Activated naive CD4-positive, alpha-beta T cell treated with anti-CD3 and anti-CD28 coated beads for 36 hours (primary cell): ENCODE measurements at places on chromosomes 2 and 18. TPM values are rescaled to one million over a fixed set of nuclear protein-coding genes. Genes with fewer than 3 reads are reported as not detected.

ZNF385B gene
- not detected for total RNA-seq

ANKRD30B gene
- total RNA-seq: not detected

SEMA4F gene
- total RNA-seq: 4.3 TPM

HOXD11 gene
- not detected for total RNA-seq

MYO3B gene
- total RNA-seq: not detected

MARCO gene
- total RNA-seq: not detected

OTOS gene
- not detected for total RNA-seq

POTEI gene
- total RNA-seq: not detected

ELOA2 gene
- not detected for total RNA-seq

MORN2 gene
- total RNA-seq: 5.1 TPM

REG1B gene
- total RNA-seq: not detected

DNA sequence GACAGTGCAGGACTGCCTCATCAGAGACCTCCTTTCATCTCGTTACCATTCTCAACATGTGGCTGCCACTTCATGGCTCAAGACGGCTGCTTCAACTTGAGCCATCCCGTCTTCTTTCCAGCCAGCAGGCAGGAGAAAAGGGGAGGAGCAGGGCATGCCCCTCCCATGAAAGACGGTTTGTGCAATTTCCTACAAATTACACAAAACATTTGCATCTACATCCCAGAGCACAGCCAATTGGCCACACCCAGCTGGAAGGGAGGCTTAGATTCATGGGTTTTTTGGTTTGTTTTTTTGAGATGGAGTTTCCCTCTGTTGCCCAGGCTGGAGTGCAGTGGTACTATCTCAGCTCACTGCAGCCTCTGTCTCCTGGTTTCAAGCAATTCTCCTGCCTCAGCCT lies 11.8 kb downstream of the UCN start:
- DNase-seq: no peak

- DNase-seq: no peak
Measured at GRCh38 chr2:140551287-140551686, 1579.5 kb downstream of the LRP1B start.

GRCh38 chr2:71603851-71604725 lies 150.7 kb downstream of the DYSF start:
- DNase-seq: no peak

DNA sequence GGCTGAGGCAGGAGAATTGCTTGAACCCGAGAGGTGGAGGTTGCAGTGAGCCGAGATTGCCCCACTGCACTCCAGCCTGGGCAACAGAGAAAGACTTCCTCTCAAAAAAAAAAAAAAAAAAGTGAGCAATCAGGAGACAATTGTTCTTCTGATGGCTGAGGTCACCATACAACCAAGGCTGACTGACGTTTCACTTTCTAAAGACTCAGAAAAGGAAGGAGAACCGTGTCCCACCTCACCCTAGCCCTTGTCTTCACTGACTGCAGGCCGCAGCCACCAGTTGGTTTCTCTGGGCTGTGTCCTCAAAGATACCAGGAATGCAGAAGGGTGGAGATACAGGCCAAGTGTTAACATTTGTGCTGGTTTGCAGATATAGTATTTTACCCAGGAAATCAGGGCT lies 7.7 kb upstream of the SLC35F6 start:
- no peak for DNase-seq

- DNase-seq: no peak
Measured at GRCh38 chr2:36453652-36454051, 98.1 kb downstream of the CRIM1 start.

- DNase-seq: no peak
Measured at GRCh38 chr2:227057060-227057459, 106.9 kb downstream of the COL4A4 start.

GRCh38 chr2:9806298-9806610 lies 37.0 kb upstream of the TAF1B start:
- DNase-seq: no peak

DNA sequence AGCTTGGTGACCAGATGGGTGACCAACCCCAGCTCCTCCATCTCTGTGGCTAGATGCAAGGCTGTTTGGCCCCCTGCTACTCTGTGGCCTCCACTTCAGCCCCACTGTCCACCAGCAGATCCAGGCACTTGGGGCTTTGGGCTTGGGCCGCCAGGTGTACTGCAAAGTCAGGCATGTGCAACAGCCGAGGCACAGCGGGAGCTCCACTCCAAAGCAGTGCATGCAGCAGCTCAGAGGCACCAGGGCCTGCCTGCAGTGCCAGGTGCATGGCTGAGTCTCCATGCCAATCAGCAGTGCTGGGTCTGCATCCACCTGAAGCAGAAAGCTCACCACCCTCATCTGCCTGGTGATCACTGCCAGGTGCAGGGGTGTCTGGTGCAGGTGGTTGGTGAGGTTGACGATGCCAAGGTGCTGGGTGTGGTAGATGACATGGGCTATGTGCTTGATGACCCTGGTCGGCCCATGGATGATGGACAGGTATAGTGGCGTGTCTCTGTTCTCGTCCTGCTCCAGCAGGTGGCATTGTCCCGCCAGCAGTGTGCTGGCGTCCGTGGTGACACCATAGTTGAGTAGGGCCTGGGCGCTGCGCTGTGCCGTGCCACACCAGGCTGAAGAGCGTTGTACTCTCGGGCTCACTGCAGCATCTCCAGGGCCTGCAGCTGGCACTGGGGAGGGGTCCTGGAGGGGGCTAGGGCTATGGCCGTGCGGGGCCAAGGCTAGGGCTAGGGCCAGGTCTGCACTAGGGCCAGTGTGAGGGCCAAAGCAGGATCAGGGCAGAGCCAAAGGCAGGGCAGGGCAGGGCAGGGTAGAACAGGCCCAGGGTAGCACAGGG lies 1.0 kb upstream of the ANKRD62 start:
- DNase-seq: no peak

- no peak for DNase-seq
Measured at GRCh38 chr18:33606621-33607020, 28.6 kb downstream of the ASXL3 start.

GRCh38 chr2:78876316-78876688 lies 149.2 kb upstream of the REG3G start:
- no peak for DNase-seq

- no peak for DNase-seq
Measured at GRCh38 chr2:64220265-64220664, 76.0 kb upstream of the PELI1 start.

GRCh38 chr2:181992776-181993175 lies 7.1 kb downstream of the PPP1R1C start:
- DNase-seq: no peak

GRCh38 chr2:19579461-19579860 lies 221.0 kb upstream of the OSR1 start:
- no peak for DNase-seq

DNA sequence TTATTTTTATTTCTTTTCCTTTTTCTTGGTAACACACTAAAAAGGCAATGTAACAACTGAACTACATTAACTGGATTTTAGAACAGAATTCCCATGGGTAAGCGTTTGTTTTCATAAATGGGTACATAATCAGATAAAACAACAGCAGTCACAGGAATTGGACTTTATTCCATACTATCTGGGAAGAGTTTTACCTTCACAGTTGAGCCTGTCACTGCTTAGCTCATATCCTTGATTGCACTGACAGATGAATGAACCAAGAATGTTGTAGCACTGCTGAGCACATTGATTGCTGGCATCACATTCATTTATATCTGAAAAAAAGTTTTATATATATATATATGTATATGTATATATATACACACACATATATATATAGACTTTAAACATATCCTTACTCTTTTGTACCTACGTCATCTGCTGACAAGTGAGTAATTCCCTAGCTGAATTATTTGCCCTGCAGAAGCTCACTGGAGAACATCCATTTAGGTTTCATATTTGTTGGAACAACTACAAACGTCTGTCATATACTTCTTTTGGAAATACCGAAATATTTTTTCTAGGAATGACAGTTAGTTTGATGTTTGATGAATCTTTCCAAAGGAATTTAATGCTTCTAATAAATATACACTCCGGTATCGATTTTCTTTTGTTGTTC lies 47.0 kb downstream of the EFEMP1 start:
- DNase-seq: no peak

DNA sequence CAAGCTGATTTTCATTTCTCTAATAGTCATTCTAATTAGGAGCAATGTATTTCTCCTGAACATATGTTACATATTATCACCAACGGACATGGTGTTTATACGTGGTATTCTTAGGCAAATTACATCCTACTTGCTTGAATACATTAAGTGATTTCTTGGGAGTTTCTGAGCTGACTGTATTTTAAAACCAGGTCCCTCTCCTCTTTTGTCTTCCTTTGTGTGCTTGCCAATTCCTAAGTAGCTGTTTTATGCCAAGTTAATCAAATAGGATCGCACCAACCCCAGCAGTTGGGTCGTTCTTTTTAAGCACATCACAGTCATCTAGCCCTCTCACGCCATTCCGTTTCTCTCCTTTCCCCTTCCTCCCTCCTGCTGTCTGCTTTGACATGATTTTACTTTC lies 75.4 kb upstream of the MAP2 start:
- DNase-seq: no peak

GRCh38 chr2:239153806-239154591 lies 246.8 kb downstream of the HDAC4 start:
- DNase-seq: peak; percentile 2

DNA sequence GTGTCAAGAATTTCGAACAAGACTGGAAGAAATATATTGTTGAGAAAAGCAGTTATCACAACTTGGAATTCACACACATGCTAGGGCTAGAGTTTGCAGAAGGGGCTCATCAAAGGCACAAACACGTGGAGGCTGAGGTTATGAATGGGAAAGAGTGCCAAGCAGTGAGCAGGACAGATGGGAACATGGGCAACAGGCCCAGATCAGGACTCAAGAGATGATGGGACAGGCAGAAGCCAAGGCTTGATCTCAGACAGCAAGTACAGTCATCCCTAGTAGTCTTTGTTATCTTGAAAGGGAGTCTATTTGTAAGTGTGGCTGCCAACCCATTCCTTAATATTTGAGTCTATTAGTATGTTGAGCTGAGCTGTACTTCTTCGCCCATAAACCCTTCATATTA lies 22.2 kb upstream of the EPC2 start:
- DNase-seq: no peak

DNA sequence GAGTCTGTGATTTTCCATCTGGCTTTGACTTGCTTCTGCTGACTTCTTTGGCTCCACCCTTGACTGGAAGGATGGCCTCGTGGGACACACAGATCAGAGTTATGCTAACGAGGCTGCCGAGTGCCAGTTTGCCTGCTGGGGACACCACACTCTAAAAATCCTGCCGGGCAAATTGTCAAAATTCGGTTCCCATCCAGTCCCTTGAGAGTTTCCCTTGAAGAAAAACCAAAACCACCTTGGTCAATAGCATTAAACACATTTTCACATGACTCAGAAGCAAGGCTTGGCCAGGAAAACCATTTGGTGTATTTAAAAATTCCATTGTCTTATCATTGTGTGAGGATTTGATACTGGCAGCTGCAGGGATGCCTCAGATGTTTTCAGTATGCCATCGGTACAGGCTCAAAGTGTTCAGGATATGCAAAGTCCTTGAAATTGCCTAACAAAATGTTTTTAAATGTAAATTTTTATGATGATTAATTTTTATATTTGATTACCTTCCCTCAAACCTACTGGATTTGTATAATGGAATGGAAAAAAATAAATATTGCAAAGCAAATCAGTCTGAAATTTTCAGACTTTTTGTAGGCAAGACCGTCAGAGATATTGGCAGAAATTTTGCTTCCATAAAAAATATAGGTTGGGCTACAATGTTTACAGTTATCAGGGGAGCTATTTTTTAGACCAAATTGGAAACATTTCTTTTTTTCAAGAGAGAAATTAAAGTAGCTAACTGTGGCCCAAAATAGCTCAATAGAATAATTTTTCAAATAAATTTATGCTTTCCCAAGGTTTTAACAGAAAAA lies 41.6 kb downstream of the KCNE4 start:
- DNase-seq: no peak

- DNase-seq: no peak
Measured at GRCh38 chr2:29767606-29768335, 153.6 kb downstream of the ALK start.

DNA sequence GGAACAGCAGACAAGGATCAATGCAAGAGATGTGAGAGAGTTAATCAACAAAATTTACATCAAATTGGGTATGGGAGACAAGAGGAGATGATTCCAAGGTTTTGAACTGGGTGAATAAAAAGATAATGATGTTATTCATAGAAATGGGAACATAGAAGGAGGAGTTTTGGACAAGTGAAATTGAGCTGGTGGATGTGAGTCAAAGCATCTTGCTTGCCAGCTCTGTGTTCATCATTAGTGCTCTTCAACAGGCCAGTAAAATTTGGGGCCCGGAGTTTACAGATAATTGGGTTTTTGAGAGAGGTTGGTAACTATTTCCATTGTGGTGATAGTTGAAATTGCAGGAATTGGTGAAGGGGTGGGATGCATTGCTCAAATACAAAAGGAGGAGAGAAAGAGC lies 69.9 kb upstream of the CAVIN2 start:
- DNase-seq: no peak

- DNase-seq: no peak
Measured at GRCh38 chr18:48841381-48842258, 109.1 kb downstream of the SMAD7 start.

- DNase-seq: no peak
Measured at GRCh38 chr18:63000839-63001238, 285.5 kb downstream of the PHLPP1 start.

DNA sequence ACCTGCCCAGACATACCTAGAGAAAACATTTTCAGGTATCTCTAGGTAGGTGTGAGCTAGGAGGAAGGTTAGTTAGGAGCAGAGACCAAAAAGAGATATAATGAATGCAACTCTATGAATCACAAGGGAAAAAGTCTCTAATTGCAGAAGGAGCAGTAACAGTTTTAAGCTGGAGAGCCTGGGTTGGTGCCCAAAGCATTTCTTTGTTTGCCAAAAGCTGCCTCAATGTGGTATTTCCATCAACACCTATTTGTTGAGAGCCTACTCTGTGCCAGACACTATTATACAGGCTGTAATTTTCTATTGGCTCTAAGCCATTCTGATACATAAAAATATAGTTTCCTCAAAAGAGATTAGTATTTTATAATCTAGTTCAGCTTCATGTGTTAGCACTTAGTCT lies 141.6 kb downstream of the UBE2E3 start:
- no peak for DNase-seq

DNA sequence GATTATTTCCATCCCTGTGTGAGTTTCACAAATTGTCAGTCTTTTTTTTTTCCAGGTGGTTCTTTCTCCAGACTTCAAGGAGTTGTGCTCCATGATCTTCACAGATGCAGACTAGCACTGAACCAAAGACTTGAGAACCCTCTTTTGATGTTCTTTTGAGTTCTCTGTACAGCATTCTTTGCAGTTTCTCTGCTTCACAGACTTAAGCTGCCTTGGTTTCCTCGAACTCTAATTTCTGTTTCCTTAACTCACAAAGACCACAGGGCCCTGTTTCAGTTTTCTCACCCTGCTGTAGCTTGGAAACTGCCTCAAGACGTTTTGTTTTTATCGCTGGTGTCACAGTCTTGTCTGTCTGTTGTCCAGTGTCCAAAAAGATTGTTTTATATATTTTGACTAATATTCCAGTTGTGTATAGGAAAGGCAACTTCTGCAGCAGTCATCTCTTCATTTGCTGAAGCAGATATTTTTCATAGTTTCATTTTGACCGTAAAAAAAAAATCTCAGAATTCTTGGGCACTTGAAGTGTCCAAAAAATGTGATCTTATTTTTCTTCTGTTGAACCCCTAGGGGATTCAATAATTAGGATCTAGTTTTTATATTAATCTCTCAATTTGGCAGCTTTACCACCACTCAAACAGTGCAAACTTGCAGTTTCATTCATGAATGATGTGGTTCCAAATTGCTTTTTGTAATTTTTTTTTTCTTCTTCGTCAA lies 97.0 kb upstream of the MC4R start:
- no peak for DNase-seq

GRCh38 chr2:240519396-240520129 lies 38.2 kb downstream of the ANKMY1 start:
- no peak for DNase-seq
